ENCODE measurements at places on chromosomes 11 and 22.

DNA sequence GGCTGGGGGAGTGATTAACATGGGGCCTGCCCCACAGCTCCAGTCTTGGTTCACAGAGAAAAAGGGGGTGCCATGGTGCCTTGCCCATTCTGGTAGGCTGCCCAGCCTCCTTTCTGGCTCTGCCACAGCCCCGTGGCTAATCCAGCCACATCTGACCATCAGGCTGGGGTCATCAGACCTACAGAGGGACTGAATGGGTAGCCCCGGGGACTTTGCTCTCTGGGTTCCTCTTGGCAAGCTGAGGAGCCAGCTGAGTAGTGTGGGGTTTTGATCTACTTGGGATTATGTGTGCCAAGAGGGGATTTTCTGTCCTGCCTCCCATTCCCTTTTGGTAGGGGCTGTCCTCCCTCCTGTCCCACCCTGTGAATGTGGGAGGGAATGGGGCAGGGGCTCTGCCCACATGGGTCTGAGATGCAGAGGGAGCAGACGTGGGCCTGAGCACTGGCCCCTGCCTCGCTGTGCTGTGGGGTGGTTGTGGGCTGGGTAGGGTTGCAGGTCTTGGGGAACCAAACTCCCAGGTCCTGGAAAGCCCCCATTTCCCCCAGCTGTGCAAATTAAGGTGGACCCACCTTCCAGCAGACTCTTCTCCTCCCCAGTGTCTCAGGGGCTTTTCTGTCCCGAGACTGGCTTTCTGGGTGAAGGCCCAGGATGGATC is 32.0 kb downstream of the CD82 start:
- no peak overlapping the region for H3K27ac ChIP-seq
- H3K27me3 ChIP-seq: peaks cover 3% of the 10 kb centered on the region
- H3K36me3 ChIP-seq: no peaks in the 10 kb centered on the region

GRCh38 chr11:58573451-58574104 is 2.1 kb downstream of the LPXN start:
- H3K36me3 ChIP-seq: peaks cover 12% of the 10 kb centered on the region
- peaks cover 24% of the 10 kb centered on the region for H3K4me1 ChIP-seq
- peaks cover 5% of the 10 kb centered on the region for H3K27me3 ChIP-seq
- H3K4me3 ChIP-seq: no peak overlapping the region

DNA sequence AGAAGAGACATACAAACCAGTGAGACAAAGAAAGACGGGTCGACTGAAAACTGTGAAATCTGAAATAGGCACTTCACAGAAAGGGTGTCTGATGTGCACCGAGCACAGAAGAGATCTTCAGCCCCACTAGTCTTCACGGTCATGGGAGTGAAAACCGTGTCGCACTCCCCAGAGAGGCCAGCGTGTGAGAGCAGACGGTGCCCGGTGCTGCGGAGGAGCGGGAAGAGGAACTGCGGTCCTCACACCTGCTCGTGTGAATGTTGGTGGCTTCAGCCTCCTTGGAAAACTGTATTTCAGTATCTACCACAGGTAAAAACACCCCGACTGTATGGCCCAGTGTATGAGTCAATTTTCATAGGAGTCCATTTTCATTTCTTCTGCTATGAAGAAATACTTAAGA is 382.9 kb downstream of the BRD1 start:
- no peaks in the 10 kb centered on the region for H3K36me3 ChIP-seq
- peaks cover 12% of the 10 kb centered on the region for H3K27me3 ChIP-seq
- DNase-seq: no peak
- no peak overlapping the region for H3K27ac ChIP-seq
- H3K4me3 ChIP-seq: no peak overlapping the region
- H3K4me1 ChIP-seq: peaks cover 17% of the 10 kb centered on the region

DNA sequence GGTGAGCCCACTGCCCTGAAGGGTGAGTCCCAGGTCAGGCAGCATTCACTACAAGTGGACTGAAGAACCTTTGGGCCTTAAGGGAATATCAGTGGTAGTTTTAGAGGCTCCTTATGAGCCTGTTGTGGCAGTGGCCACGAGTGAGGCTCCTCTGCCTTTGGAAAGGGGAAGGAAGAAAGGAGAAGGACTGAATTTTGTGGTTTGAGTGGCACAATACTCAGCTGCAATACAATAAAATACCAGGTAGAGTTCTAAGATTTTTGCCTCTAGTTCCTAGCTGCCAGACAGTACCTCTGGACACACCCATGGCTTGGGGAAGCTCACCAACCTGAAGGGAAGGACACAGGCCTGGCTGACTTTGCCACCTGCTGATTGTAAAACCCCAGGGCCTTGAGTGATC is 260.9 kb downstream of the DYNC2H1 start:
- no peak for DNase-seq
- H3K27ac ChIP-seq: no peak overlapping the region
- peaks cover 40% of the 10 kb centered on the region for H3K36me3 ChIP-seq
- no peaks in the 10 kb centered on the region for H3K4me1 ChIP-seq

DNA sequence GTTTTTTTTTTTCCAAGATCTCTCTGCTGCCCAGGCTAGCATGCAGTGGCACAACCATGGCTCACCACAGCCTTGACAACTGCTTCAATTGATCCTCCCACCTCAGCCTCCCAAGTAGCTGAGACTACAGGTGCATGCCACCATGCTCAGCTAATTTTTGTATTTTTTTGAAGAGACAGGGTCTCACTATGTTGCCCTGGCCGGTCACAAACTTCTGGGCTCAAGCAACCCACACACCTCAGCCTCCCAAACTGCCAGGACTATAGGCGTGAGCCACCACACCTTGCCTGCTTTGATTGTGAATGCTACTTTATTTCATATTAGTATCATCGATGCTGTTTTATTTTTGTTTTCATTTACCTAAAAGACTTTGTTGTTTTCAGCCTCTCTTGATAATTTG is 81.5 kb upstream of the GNAZ start:
- H3K27me3 ChIP-seq: peaks cover 47% of the 10 kb centered on the region
- H3K27ac ChIP-seq: no peak overlapping the region
- no peak overlapping the region for H3K4me3 ChIP-seq
- no peak for DNase-seq
- no peaks in the 10 kb centered on the region for H3K4me1 ChIP-seq
- H3K36me3 ChIP-seq: no peaks in the 10 kb centered on the region

- peaks cover 19% of the 10 kb centered on the region for H3K27me3 ChIP-seq
- peaks cover 9% of the 10 kb centered on the region for H3K36me3 ChIP-seq
- H3K4me3 ChIP-seq: peak overlapping the region; percentile 80
- peaks cover 42% of the 10 kb centered on the region for H3K4me1 ChIP-seq
These were observed 2.7 kb downstream of the C2CD2L start for GRCh38 chr11:119109843-119110242.

DNA sequence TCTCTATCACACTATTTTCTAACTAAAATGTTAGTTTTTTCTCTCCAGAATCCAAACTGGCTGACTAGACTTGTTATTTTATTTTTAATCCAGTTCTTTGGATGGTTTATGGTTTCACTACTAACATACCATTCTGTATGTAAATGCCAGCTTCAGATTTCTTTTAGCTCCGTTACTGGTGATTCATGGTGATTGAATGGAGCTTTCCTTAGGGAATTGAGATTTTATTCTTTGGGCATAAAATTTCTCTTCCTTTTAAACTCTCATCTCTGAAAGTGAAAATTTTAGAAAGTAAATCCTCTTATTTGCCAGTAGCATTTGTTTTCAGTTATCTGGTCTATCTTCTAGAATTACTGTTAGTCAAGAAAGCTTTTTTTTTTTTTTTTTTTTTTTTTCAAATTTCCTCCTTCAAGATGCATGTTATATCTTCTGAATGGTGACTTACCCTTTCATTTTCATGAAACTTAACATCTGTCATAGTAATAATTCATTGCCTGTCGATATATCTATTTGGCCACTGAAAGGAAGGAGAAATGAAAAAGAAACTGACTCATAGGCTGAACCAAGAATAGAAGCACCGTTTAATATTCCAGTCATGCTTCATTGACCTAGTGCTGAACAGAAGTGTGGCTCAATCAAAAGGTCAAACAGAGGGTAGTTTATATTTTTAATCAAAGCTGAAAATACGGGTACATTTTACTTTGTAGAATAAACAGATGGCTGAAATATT is 6.4 kb downstream of the ENDOD1 start:
- peaks cover 34% of the 10 kb centered on the region for H3K27me3 ChIP-seq
- H3K36me3 ChIP-seq: no peaks in the 10 kb centered on the region
- H3K4me3 ChIP-seq: no peak overlapping the region
- no peak for DNase-seq
- H3K4me1 ChIP-seq: peaks cover 32% of the 10 kb centered on the region

GRCh38 chr22:30858976-30859713 is 109.4 kb downstream of the MORC2 start:
- H3K4me3 ChIP-seq: no peak overlapping the region
- H3K27ac ChIP-seq: no peak overlapping the region
- H3K36me3 ChIP-seq: no peaks in the 10 kb centered on the region
- peaks cover 4% of the 10 kb centered on the region for H3K27me3 ChIP-seq

- H3K27me3 ChIP-seq: no peaks in the 10 kb centered on the region
- H3K4me3 ChIP-seq: no peak overlapping the region
- H3K4me1 ChIP-seq: peaks cover 74% of the 10 kb centered on the region
- H3K36me3 ChIP-seq: peaks cover 23% of the 10 kb centered on the region
- DNase-seq: peak; percentile 18
These were observed 158.5 kb downstream of the CCDC34 start for GRCh38 chr11:27204529-27204928.

GRCh38 chr22:33209930-33210784 is 152.0 kb upstream of the SYN3 start:
- no peaks in the 10 kb centered on the region for H3K4me1 ChIP-seq
- no peak overlapping the region for H3K27ac ChIP-seq
- H3K36me3 ChIP-seq: no peaks in the 10 kb centered on the region
- peaks cover 49% of the 10 kb centered on the region for H3K27me3 ChIP-seq
- DNase-seq: peak; percentile 47
- no peak overlapping the region for H3K4me3 ChIP-seq

- H3K27ac ChIP-seq: no peak overlapping the region
- no peaks in the 10 kb centered on the region for H3K4me1 ChIP-seq
- H3K4me3 ChIP-seq: no peak overlapping the region
- DNase-seq: no peak
- H3K27me3 ChIP-seq: no peaks in the 10 kb centered on the region
- no peaks in the 10 kb centered on the region for H3K36me3 ChIP-seq
These were observed 1277.9 kb upstream of the TENM4 start for GRCh38 chr11:80718611-80719291.

DNA sequence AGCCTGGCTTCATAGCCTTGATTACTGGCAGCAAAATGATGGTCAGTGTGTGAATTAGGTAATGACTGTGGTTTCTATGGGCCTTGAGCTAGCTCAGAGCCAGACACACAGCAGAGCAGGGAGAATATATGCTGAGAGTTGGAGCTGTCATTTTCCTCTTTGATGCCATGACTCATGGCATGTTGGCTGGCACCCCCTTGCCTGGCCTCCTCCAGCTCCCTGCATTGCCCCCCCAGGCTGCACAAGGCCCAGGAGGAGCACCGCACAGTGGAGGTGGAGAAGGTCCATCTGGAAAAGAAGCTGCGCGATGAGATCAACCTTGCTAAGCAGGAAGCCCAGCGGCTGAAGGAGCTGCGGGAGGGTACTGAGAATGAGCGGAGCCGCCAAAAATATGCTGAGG is 20.3 kb upstream of the RRM1 start:
- no peak overlapping the region for H3K27ac ChIP-seq
- H3K4me3 ChIP-seq: no peak overlapping the region
- DNase-seq: no peak
- no peaks in the 10 kb centered on the region for H3K36me3 ChIP-seq
- H3K27me3 ChIP-seq: peaks cover 11% of the 10 kb centered on the region

GRCh38 chr11:10632483-10632882 is 61.1 kb downstream of the IRAG1 start:
- H3K4me3 ChIP-seq: no peak overlapping the region
- DNase-seq: no peak
- peaks cover 12% of the 10 kb centered on the region for H3K36me3 ChIP-seq
- H3K4me1 ChIP-seq: peaks cover 10% of the 10 kb centered on the region
- H3K27ac ChIP-seq: no peak overlapping the region
- peaks cover 3% of the 10 kb centered on the region for H3K27me3 ChIP-seq

- H3K4me1 ChIP-seq: peaks cover 41% of the 10 kb centered on the region
- no peak for DNase-seq
- H3K36me3 ChIP-seq: no peaks in the 10 kb centered on the region
- H3K27me3 ChIP-seq: peaks cover 45% of the 10 kb centered on the region
These were observed 301 bp upstream of the ADM2 start for GRCh38 chr22:50481045-50481439.

DNA sequence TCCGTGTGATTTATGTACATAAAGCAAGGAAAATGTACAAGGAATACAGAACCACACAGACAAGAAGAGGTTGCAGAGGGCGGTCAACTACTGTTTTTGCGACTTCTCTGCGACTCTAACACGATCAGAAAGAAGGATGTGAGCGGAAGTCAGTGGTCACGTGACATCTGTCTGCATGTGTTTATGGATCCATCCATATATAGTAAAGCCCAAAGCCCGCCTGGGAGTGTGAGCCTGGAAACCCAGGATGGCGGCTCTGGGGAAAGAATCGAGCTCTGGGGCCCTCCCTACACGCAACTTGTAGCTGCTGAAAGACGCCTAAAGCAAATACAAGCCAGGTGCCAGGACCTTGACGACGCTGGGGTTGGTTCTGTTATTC is 8.8 kb downstream of the OSBPL5 start:
- H3K27me3 ChIP-seq: peaks cover 5% of the 10 kb centered on the region
- H3K4me1 ChIP-seq: peaks cover 95% of the 10 kb centered on the region
- peak overlapping the region; percentile 78 for H3K27ac ChIP-seq
- DNase-seq: no peak

GRCh38 chr22:49413551-49413950 is 414.1 kb downstream of the BRD1 start:
- DNase-seq: no peak
- peaks cover 14% of the 10 kb centered on the region for H3K4me1 ChIP-seq
- peaks cover 32% of the 10 kb centered on the region for H3K27me3 ChIP-seq
- no peak overlapping the region for H3K27ac ChIP-seq
- H3K36me3 ChIP-seq: no peaks in the 10 kb centered on the region

GRCh38 chr11:69456712-69457111 is 24.8 kb upstream of the LINC01488 start:
- DNase-seq: no peak
- peaks cover 11% of the 10 kb centered on the region for H3K27me3 ChIP-seq
- H3K4me1 ChIP-seq: peaks cover 4% of the 10 kb centered on the region
- H3K36me3 ChIP-seq: no peaks in the 10 kb centered on the region
- no peak overlapping the region for H3K4me3 ChIP-seq
- no peak overlapping the region for H3K27ac ChIP-seq

DNA sequence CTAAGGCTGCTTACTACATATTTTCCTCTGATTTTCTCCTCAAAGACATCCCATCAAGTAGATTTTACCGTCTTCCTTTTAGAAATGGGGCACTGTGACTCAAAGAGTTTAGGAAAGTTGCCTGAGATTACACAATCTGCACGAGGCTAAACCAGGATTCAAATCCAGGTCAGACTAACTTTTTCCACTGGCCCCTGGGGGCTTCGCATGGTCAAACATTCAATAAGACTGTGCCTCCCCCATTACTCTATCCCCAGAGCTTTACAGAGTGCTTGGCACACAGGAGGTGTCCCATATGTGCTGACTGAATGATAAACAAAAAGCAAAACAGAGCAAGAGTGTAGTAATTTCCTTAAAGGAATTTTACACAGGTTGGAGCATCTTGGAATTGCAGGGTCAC is 118.1 kb upstream of the TEAD1 start:
- DNase-seq: no peak
- no peak overlapping the region for H3K4me3 ChIP-seq
- H3K27ac ChIP-seq: no peak overlapping the region

- no peak overlapping the region for H3K4me3 ChIP-seq
- peaks cover 7% of the 10 kb centered on the region for H3K4me1 ChIP-seq
- DNase-seq: no peak
- no peak overlapping the region for H3K27ac ChIP-seq
- peaks cover 4% of the 10 kb centered on the region for H3K27me3 ChIP-seq
- H3K36me3 ChIP-seq: peaks cover 76% of the 10 kb centered on the region
These were observed 61.8 kb downstream of the FBLN1 start for GRCh38 chr22:45564349-45565030.

All from nephron progenitor cell (in vitro differentiated cells).